ENCODE measurements at places on chromosomes 2 and 18. TPM values are rescaled to one million over a fixed set of nuclear protein-coding genes. Genes with fewer than 3 reads are reported as not detected.

The TYMS gene
- total RNA-seq = 65.3 TPM

- DNase-seq = no peak
Measured at GRCh38 chr2:135792401-135793150, 44.4 kb downstream of the LCT start.

DNA sequence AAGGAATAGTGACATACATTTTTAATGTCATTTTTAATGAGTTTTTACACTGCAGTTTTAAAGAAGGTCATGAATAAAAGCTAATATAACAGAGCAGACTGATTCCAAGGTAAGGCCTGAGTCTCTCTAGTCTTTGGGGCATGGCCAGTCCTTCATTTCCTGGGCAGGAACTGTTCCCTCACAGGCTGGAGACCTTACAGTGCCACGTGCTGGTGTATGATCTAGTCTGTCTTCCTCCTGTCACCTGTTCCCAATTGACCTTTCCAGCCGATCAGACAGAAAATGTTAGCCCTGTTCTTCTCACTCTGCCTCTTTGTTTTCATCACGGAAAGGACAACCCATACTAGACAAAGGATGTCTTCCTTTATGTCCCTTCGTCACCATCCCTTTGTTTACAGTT lies 33.6 kb downstream of the ZCCHC2 start:
- no peak for DNase-seq

DNA sequence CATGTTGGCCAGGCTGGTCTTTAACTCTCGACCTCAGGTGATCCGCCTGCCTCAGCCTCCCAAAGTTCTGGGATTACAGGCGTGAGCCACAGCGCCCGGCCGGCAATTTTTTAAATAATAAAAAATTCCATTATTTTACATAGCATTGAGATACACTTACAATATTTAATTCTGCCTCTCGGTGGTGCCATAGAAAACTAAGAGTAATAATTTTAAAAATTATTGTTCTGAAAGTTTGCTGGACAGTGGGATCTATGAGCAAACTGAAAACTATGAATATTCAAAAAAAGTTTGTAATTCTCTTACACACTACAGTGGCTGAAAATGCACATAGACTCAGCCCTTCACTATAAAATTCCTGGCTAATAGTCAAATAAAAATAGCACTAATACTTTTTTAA lies 90.9 kb upstream of the STON1 start:
- no peak for DNase-seq

DNA sequence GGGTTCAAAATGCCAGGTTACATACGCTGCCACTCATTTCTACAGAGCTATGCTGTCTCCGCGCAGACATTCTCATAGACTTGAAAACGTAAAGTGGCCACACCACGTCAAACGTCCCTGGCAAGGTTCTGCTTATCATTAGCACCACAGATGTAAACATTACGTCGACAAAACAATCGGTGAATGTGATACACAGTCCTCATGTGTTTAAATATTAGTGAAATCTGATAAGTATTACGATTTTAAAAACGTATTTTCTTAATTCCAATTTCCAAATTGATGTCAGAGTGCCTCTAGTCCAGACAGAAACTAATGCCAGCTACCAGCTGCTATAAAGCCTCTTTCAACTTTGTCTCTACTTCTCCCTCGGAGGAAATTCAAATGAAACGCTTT lies 1.2 kb downstream of the STK17B start:
- DNase-seq = no peak

- no peak for DNase-seq
Measured at GRCh38 chr18:8045160-8045883, 478.2 kb downstream of the PTPRM start.

Measured in type B pancreatic cell (in vitro differentiated cells).